Central memory CD8-positive, alpha-beta T cell (primary cell): ENCODE measurements at places on chromosomes 13 and 19.

- no peak for DNase-seq
Observed at GRCh38 chr19:5150902-5151741, 182.2 kb downstream of the KDM4B start.

DNA sequence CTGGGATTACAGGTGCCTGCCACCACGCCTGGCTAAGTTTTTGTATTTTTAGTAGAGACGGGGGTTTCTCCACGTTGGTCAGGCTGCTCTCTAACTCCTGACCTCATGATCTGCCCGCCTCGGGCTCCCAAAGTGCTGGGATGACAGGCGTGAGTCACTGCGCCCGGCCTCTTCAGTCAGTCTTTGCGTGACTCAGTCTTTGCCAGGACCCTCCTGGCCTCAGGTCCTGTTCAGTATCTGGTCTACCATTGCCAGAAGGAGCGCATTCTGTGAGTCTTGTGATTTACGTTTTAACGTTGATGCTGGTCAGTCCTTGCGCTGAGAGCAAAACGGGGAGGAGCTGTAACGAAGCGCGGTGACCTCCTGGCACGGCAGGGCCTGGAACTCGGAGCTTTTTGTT lies 7.6 kb upstream of the HMG20B start:
- DNase-seq, result no peak

DNA sequence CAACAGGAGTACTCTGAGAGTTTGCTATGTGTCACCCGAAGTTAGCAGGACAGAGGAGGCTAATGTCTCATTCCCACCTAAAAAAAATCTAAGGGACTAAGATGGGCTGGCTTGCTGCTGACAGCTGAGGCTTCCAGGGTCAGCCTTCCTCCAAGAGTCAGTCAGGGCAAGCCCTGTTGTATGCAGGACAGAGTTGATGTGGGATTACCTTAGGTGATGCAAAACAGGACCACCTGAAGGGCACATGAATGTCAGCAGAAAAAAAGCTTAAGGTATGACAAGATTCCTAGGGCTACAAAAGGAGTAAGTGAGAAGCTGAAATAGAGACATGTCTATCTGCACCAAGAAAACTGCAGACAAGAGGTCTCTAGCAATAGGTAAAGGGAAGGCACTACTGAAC lies 151.5 kb downstream of the NHLRC3 start:
- no peak for DNase-seq

DNA sequence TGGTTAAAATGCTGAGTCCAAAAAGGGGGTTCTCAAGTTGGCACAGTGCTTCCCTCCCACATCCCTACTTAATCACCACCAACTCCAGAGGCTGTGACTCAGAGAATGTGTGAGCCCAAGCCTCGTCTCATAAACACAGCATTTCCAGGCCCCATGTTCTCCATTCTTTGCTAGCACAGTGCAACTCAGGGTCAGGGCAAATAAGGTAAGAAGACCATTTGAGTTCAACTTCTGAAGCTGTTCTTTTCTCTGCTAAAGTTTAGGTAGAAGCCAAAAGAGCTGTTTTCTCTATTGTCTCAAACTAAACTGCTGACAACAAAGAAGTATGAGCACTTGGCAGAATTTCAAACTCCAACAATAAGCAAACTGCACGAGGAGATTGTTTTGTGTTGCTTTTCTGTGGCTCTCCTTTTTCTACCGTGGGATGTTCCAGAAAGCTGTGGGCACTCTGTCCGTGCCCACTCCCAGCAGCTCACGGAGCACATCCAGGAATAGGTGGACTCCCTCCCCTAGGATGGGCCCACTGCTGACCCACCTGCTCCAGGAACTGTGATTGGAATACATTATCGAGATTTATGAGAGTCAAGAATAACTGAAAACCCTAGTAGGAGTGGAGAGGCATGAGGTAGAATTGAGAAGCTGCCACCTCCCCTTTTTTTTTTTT lies 494.3 kb downstream of the COG6 start:
- no peak for DNase-seq

GRCh38 chr19:51461723-51462161 lies 3.5 kb upstream of the SIGLEC8 start:
- no peak for DNase-seq

- DNase-seq, result no peak
Observed at GRCh38 chr13:92315265-92315664, 911.3 kb upstream of the GPC6 start.
